Left ventricle myocardium superior (tissue), 1 donor: ENCODE measurements at places on chromosomes 5 and 9.

DNA sequence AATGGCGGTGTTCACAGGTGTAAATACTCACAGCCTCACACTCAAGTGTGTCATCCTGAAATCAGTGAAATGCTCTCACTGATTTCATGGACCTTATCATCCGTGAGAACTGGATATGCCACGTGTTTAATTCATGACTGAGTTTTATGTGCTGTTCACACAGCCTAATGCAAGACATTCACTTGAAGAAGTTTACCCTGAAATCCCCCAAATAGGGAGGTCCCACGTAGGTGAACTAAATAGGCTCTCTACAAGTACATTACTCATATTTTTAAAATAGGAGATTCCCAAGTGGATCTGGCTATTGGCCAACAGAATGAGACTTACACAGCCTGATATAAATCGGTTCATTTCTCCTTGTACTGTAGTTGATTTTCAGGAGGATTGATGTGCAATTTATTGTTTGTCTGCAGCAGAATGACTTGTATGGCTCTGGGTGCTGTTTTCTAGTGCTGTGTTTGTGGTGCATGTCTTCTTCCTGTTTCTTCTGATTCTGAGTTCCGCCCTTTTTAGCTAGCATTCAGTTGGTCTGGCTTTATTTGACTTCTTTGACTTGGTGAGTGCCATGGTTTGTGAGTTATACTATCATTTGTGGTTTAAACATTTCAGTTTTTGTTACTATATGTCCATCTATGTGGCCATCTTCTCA, 25.1 kb downstream of the TRIO start:
- DNase-seq, result no peak

GRCh38 chr9:130897848-130898551, 1.4 kb upstream of the QRFP start:
- no peak for DNase-seq

DNA sequence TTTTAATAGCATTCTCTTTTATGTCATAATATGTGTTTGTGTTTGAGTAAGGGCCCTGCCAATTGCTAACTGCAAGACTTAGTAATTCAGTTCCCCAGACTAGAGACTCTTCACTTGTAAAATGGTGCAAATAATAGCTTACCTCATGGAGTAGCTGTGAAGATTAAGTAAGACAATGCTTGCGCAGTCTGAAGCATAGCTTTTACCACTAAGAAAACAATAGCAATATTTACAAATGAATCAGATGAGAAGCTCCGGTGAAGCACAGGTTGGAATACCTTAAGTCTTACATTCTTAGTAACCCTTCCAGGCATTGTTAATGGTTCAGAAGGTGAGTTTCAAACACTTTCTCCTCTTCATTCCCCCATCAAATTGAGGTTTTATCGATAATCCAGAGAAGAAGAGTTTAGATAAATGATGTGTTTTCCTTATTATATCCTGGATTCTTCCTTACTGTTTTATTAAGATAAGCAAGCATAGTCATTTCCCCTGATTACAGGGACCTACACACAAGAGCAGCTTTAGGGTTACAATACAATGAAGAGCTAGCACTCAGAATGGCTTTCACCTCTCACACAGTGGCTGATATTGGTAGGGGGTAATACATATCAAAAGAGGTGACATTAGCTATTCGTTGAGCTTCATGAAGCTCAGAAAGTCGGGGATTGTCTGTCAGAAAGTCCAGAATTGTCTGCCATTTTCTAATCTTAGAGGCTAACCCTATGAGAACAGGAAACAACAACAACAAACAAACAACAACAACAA, 96.4 kb upstream of the EDIL3 start:
- DNase-seq, result no peak

GRCh38 chr5:10073441-10074104, 176.1 kb downstream of the ATPSCKMT start:
- no peak for DNase-seq

DNA sequence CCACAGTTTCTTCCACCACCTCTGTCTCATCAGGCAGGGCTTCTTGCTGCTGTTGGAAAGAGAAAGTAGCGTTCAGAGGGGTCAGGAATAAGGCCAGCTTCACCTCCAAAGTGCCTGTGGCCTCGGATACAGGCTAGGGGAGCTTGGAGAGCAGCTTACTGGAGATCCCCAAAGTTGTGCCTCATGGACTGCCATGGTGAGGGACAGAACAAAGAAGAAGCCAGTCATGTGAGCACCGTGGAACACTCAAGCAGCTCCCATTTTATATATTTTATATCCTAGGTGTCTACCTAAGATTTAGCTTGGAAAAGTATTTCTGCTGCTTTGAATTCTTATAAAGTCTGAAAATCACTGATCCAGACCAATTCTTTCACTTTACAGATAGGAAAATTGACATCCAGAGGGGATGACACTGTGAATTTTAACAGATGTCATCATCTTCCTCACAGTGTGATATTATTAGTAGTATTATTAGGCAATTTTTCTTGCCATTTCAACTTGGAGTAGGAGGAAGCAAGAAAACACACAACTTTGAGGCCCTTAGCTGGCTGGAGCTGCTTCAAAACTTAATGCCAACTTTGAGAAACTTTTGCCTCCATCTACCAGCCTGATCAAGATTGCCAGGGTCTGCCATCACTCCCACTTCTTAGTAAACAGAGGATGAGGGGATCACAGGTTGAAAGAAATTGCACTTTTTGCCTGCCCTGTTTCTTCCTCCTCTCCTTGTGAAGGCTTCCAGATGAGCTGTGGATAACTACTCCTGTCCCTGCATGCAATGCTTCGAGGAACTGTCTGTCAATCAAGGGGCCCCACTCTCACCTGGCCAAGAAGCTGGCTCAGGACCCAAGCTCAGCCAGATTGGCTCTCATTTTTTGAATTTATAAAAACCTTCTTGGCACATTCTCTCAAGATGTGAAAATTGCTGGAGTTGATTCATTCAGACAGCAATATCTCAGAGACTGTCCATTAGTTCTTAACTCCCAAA, 11.8 kb downstream of the SPARC start:
- DNase-seq, result no peak

GRCh38 chr9:127049044-127049443, 73.4 kb downstream of the ANGPTL2 start:
- DNase-seq, result no peak

- no peak for DNase-seq
Measured at GRCh38 chr9:134591573-134591981, 50.0 kb upstream of the COL5A1 start.

- no peak for DNase-seq
Measured at GRCh38 chr5:160129841-160130240, 10.6 kb upstream of the PWWP2A start.

DNA sequence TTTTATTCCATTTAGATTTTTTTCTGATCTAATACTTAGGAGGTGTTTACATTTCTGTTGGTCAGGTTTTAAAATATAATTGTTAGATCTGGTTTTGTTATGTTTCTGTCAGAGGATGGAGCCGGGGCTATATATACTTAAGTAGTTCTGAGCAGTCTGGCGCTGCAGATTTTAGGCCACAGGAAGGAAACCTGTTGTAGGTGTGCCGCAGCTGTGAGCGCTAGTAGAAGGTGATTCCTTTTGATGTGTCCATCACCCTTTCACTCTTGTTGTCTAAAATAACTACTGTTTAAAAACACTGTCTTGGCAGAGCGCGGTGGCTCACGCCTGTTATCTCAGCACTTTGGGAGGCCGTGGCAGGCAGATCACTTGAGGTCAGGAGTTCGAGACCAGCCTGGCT, 17.0 kb downstream of the ZBTB34 start:
- no peak for DNase-seq

GRCh38 chr9:106019039-106019680, 324.8 kb downstream of the TMEM38B start:
- peak; percentile 30 for DNase-seq

- no peak for DNase-seq
Measured at GRCh38 chr9:132283863-132284262, 70.9 kb downstream of the SETX start.

GRCh38 chr5:169242175-169242848, 58.6 kb downstream of the SLIT3 start:
- DNase-seq, result no peak

DNA sequence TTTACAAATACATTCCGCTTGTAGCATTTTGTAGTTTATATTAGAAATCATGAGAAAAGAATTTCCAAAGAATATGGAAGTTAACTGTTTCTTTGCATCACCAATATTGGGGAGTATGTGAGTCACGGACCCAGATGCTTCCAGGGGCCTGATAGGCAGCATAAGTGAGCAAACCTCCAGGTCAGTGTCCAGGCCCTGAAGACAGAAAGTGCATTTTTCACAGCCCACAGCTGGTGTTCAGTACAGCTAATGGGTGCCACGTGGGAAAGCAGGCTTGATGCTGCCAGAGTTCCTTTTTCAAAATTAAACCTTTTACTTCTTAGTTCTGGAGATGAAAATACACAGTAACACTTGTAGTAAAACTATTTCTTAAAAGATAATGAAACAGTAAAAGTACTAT, 454.4 kb upstream of the ACTBL2 start:
- DNase-seq, result no peak

GRCh38 chr9:96089452-96090085, 212.4 kb downstream of the HSD17B3 start:
- DNase-seq, result no peak

DNA sequence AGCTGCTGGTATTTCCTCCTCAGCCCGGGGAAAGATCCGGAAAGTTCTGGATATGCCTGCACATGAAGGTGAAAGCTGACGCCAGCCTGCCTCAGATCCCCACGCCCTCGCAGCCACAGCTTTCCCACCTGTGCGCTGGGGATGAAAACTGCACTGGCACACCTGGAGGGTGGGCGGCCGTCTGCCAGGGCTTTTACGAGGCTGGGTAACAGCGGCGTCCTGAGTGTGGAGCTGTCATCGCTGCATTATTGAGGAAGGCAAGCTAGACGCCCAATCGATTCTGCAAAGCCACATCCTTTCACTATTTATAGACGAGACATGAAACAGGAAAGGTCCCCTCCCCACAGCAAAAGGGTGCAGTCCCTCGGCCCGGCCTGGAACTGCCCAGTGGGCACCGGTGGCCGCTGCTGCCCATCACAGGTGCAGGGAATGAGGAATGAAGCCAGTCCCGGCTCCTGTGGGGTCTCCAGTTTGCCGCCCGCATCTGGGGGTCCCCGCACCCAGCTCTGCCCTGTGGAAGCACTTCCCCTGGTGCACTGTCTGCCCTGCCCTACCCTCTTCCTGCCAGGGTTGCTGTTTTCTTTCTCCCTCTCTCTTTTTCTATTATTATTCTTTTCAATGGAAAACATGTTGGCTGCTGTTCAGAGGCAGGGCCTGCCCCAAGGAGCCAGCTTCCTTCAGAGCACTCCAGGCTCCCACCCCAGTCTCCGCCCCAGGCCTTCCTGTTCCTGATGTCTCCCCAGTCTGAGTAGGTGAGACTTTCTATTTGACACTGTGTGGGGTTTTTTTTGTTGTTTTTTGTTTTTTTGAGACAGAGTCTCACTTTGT, 7.0 kb downstream of the NOTCH1 start:
- no peak for DNase-seq

GRCh38 chr5:930866-931265, 38.2 kb downstream of the TRIP13 start:
- no peak for DNase-seq

- no peak for DNase-seq
Measured at GRCh38 chr5:98986587-98986986, 57.8 kb upstream of the CHD1 start.

GRCh38 chr9:92962846-92963245, 15.5 kb downstream of the FGD3 start:
- no peak for DNase-seq

DNA sequence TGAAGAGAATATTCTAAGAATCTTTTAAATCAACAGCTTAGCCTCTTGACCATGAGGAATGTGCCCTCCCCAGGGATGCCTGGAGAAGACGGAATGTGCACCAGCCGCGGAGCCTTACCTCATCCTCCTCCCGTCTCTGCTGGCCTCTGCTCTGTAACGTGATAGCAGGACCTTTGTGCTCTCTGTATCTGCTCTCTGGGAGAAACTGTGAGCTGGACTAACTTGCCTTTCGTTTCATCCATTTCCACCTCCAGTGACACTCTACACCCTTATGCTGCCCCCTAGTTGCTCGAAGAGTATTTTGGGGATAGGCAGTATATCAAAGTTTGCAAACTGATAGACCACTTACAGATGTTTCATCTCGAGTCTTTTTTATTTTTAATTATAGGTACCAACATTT, 141.4 kb downstream of the NPR3 start:
- DNase-seq, result peak; percentile 33

DNA sequence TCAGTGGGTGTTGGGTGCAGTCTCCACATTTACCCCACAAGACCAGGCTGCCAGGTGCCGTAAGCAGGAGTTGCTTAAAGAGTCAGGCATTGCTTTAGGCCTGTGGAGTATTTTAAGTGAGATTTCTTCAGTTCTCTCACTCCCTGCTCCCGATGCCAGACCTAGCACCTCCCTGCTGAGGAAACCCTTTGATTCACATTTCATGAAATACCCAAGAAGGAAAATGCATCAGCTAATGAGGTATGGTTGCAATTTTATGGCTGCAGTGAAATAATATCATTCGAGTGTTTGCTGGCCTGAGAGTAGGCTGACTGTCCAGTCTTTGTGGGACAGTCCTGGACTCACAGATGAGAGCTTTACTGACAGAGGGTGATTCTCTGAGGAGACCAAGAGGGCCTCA, 67.4 kb upstream of the CTSL start:
- no peak for DNase-seq

DNA sequence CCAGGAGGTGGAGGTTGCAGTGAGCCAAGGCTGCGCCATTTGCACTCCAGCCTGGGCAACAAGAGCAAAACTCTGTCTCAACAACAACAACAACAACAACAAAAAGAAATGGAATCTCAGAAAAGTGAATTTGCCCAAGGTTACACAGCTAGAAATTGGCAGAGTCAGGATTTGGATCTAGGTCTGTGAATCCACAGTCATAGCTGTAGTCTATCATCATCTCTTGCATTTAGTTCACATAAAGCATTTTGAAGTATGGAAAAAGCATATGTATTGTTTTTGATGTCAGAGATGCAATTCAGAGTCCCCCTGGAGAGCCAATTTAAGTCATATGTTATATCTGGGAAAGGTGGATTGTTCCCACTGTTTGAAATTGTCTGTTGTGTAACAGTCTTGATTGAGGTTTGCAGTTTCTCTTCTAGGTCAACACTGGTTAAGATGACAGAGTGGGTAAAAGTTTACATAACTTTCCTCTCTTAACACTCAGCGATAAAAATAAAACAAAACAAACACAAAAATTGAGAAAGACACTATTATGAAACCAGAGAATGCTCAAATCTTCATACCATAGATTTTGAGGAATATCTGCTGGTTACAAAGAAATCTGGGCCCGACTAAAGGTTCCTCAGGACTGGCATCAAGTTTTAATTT, 21.5 kb upstream of the GPR21 start:
- no peak for DNase-seq

DNA sequence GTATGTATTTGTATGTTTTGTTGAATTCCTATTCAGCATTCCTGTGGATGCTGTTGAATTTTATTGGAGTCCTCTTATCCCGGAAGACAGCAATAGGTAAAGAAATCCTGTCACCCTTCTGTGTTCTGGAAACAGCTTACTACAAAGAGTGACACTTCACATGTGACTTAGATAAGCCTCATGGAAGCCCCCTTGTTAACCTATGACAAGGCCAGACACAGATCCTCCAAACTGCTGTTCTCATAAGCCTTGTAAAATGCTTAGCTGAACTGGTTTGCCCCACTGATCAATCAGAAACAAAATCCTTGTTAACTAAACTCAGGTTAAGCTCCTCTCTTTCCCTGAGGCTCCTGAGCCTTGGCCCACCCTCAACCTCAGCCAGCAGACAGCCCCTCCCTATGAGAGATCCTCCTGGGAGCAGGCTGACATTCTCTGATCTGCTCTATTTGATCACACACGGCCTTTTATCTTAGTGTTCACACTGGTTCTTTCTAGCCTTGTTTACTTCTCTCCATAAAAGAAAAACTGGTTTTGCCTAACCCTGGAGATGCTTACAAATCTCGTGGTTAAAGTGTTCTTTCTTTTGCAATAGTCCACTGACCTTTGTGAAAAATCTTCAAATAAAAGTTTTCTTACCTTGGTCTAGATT, 29.4 kb upstream of the ATP6V1G1 start:
- no peak for DNase-seq
